ENCODE measurements at places on chromosomes 2 and 18.

- no peak for DNase-seq
Measured at GRCh38 chr18:22173928-22174301, 4.5 kb downstream of the GATA6 start.

GRCh38 chr2:156323754-156324153 lies 8.8 kb downstream of the NR4A2 start:
- DNase-seq, result no peak

DNA sequence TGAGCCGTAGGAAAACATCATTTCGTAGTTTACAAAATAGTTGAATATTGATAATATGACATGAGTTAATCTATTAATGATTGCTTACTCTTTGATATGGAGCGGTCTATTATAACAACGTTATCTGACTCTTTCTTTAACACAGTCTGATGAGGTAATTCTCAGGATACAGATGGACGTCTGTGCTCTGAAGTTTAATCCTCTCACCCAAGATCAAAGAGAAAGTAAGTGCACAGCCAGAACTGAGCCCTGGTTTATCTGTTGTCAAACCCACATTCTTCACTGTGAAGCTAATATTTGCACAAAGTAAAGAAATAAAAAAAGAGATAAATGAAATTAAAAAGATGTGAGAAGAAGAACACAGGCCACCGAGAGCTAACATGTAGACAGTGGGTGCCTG lies 190.9 kb upstream of the COPS8 start:
- no peak for DNase-seq

- DNase-seq, result no peak
Measured at GRCh38 chr2:127486247-127487058, 39.8 kb downstream of the IWS1 start.

DNA sequence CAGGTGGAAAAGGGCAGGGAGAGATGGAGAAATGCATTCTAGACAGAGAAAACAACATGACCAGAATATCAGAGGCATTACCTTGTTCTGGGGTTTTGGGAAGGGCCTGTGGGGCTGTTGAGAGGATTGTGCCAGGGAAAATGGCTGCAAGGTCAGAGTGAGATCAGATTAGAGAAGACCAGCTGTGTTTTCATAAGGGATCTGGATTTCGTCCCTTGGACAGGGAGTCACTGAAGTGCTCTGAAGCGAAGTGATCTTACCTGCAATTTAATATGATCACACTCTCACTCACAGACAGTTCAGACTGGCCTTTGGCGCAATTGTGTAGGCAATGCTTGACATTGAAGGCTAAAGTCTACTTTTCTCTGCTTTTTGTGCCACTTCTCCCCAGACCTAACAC lies 20.3 kb upstream of the REG3G start:
- no peak for DNase-seq

GRCh38 chr2:218395456-218395825 lies 4.2 kb upstream of the CTDSP1 start:
- DNase-seq, result no peak

DNA sequence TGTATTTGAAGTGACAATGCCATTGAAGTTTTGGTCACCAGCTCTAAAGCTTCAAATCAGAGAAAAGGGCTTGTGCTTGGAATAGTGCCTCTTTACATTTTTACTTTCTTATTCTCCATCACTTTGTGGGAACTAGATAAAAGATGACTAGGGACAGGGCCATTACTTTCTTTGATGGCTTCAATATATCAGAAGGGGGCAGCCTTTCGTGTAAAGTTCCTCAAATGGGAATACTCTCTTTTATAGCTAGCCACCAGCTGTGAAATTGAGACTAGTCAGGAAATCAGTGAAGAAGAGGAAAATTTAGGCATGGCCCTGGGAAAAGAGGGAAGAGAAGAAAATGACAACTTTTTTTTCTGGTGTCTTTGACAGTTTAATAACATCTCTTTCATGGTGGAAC lies 242.5 kb downstream of the DCC start:
- no peak for DNase-seq

GRCh38 chr2:143937723-143938350 lies 582.1 kb downstream of the ZEB2 start:
- DNase-seq, result no peak

Measured in dermis microvascular lymphatic vessel endothelial cell (primary cell).